ENCODE measurements at places on chromosomes 3 and 15.

- no peak for DNase-seq
Measured at GRCh38 chr3:52422669-52423068, 22.2 kb downstream of the SEMA3G start.

- DNase-seq = no peak
Measured at GRCh38 chr3:147361454-147362420, 44.6 kb downstream of the ZIC4 start.

DNA sequence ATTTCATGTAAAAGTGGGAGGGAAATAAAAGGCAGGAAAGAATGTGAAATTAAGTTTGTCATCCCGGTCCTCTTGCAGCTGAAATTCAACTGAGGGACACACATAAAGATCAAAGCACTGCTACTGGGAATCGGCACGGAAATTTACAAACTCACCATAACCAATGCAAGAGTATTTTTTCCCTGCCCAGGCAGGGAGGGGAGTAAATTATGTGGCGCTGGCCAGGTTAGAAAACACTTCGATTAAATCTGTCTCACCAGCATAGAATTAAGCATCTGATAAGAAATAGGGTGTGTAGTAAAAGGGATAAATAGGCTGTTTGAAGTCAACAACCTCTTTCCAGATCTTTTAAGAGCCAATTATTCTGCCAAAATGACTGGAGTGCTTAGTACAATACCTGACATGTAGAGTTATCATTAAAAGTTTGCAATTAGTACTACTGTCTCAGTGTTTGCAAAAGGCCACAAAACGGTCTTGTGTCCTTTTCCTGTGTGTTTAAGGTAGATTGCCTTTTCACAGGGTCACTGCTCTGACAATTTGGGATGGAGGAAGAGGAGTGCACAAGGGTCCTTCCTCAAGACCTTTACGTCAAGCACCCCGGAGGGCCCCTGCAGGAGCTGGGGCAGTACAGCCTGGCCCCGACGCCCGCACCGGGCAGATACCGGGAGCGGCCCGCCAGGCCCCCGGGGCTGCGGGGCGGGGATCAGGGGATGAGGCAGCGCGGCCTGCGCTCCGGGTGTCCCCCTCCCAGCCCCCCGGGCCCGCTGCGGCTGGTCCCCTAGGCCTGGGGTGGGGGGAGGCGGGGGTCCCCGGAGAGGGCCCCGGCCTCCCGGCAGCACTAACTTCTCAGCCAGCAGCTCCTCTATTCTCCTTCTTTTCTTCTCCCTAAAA, 651 bp downstream of the UBA3 start:
- no peak for DNase-seq

- DNase-seq = no peak
Measured at GRCh38 chr15:40536501-40536900, 28.3 kb downstream of the CCDC32 start.

DNA sequence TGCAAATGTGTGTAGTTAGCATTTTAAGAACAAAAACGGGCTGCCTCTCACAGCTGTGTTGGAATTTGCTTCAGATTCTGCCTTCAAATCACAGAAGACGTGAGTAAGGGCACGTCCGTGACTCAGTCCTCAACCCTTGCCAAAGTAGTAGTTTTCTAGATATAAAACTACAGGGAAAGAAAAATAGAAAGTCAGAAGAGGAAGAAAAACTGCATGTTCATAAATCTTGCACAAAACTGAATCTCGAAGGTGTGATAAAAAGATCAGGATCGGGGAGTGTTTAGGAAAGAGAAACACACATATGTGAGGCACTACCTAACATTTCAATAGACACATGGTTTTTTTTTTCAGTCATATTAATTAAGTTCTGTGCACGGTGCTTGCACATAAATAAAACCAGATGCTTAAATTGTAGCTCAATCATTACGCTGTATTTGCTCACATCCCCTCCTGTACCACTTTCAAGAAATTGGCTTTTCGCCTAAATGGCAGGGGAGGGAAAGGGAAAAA, 71.7 kb downstream of the P3H2 start:
- DNase-seq = no peak

- no peak for DNase-seq
Measured at GRCh38 chr3:157607826-157608405, 104.7 kb upstream of the VEPH1 start.
